ENCODE measurements at places on chromosomes 12 and 14. TPM values are rescaled to one million over a fixed set of nuclear protein-coding genes. Genes with fewer than 3 reads are reported as not detected.

The TAS2R43 gene
- 1.7 TPM for total RNA-seq

The KRT75 gene
- not detected for total RNA-seq

The IL31 gene
- not detected for total RNA-seq

The GPRC5D gene
- total RNA-seq, result not detected

The VPS29 gene
- total RNA-seq, result 104 TPM

The FOXN4 gene
- total RNA-seq, result not detected

The TTC8 gene
- 17.4 TPM for total RNA-seq

The CDC42BPB gene
- total RNA-seq, result 85.8 TPM

The APOF gene
- not detected for total RNA-seq

The LACRT gene
- not detected for total RNA-seq

The HPD gene
- total RNA-seq, result 0.34 TPM

The SMIM41 gene
- total RNA-seq, result not detected

The RECQL gene
- total RNA-seq, result 40.1 TPM

The SIX1 gene
- 14.5 TPM for total RNA-seq

The PIP4K2C gene
- 12.3 TPM for total RNA-seq

The CFAP73 gene
- total RNA-seq, result not detected

The HOXC10 gene
- total RNA-seq, result 20.9 TPM

The KRT82 gene
- total RNA-seq, result not detected
